Stimulated activated CD4-positive, alpha-beta T cell treated with anti-CD3 and anti-CD28 coated beads, Interleukin-1b, Interleukin-23, amount 100 ng/mL, for 4 hours (primary cell): ENCODE measurements at places on chromosomes 3 and 15.

DNA sequence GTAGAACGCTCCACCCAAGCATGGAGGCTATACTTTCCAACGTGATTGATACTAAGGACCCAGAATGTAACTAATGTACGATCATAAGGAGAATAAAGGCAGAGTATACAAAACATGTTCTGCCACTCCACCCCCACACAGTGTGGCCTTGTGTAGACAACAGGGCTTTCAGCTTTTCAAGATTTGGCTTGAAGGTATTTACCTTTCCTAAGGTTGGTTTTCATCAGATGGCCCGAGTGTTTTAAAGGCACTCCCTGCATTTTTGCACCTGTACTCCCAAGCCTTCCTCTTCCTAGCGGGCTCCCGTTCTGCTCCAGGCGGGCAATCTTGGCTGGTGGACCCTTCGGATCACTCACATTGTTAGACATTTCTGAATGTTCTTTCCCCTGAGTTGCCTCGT, 4.6 kb downstream of the SATB1 start:
- DNase-seq, result no peak

- no peak for DNase-seq
Measured at GRCh38 chr3:171892457-171892856, 49.3 kb downstream of the TMEM212 start.

DNA sequence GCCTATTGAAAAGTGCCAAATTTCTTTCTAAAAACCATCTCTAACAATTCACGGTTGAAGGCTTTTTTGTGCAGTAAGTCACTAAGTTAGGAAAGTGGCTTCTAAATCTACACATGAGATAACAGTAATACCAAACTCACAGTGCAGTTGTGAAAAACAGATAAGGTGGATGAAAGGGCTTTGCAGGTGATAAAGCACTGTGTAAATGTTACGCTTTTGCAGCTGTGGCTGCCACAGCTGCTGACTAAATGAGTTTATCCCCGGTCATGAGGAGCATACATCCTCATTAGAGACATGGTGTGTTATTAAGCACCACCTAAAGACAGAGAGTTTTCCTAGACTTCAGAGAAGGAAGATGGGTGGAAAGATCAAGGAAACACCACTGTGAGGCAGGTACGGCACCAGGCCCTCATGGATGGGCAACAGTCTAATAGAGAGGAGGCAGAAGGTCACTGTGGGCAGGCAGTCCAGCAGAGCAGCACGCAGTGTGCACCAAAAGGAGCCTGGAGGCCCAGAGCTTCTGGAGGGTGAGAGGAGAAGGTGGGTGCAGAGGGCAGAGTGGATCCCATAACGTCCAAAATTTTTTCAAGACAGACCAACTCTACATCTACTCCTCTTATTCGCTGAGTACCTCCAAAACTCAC, 68.5 kb downstream of the FMN1 start:
- DNase-seq, result no peak

DNA sequence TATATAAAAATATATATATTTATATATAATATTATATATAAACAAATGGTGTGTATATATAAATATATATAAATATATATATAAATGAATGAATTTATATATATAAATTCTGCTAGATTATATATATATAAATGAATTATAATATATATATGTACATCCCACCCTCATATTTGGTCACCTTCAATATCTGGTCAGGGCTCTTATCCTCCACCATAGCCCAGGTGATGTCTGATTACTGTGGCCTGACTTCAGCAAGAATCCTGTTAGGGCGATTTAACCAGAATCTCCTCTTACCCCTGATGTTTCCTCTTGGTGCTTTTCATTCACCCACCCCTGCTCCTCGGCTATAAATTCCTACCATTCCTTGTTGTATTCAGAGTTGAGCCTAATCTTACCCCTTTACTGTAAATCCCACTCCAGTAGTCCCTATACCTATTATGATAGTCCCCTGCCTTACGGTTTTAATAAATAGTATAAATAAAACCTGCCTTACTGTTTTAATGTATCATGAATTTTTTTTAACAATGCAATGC, 439.6 kb downstream of the PLOD2 start:
- no peak for DNase-seq

DNA sequence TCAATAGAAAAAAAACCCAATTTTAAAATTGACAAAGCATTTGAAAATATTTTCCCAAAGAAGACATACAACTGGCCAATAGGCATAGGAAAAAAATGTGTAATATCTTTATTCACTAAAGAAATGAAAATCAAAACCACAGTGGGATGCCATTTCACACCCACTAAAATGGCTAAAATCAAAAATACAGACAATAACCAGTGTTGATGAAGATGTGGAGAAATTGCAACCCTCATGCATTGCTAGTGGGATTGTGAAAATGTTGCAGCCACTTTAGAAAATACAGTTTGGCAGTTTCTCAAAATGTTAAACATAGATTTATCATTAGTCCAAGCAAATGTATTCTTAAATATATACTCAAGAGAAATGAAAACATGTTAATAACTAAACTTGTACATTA, 315.1 kb upstream of the GPR149 start:
- no peak for DNase-seq

DNA sequence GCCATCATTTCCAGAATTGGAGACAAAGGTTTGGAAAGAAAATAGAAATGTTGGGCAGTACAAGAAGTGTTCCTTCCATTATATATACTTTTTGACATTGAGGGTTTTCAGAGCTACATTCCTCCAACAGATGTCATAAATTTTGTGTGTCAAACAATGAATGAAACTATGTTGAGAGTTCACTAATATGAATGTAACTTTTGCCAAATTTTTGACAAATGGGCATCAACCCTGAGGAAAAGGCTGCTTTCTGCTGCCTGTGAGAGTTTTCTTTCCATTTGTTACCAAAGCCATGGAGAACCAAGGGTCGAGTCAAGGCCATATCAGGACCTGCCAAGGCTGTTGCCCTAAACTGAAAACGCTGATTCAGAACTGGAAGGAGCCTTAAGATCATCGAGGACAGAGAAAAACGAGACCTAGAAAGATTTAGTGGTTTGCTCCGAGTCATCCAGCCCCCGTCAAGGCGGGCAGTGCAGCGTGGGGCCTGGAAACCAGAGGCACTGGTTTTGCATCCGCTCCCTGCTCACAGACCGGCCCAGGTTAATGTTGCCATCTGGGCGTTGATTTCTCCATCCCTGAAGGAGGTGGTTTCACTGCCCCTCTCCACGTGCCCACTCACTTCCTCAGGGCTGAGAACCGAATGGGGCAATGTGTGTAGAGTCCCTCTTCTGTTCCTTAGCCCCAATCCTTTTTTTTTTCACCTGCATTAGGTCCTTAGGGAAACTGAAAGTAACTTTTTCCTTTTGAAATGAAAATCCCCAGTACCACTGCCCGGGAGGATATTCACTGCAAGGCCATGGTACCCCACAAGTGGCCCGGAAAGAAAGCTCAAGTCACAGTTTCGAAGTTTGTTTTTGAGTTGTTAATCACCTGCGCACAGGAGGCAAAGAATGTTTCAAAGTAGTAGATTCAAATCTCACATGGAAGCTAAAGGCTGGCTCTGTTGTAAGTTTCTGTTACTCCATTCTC, 32.8 kb downstream of the TPM1 start:
- no peak for DNase-seq

DNA sequence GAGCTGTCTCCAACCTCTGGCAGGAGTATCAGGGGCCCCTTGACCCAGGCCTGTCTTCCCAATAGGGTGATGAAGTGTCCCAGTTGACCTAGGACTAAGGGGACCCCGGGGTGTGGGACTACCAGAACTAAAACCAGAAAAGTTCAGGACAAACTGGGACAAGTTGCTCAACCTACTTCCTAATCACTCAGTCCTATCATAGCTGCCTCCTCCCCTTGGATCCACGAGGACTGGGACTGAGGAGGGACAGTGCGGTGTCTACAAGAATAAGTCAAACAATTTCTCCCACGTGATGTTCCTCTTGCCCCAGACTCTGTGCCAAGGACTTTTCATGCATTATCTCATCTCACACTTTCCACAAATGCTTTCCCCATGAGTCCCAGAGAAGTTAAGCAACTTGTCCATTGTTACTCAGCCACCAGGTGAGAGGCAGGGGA, 49.4 kb upstream of the SLCO2A1 start:
- no peak for DNase-seq

GRCh38 chr15:97981058-97981457, 20.6 kb downstream of the ARRDC4 start:
- DNase-seq, result no peak

DNA sequence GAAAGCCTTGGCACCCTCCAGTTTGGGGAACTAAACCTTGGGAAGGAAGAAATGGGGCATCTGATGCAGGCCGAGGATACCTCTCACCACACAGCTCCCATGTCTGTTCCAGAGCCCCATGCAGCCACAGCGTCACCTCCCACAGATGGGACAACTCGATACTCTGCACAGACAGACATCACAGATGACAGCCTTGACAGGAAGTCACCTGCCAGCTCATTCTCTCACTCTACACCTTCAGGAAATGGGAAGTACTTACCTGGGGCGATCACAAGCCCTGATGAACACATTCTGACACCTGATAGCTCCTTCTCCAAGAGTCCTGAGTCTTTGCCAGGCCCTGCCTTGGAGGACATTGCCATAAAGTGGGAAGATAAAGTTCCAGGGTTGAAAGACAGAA, 7.7 kb downstream of the MAP1A start:
- DNase-seq, result no peak

DNA sequence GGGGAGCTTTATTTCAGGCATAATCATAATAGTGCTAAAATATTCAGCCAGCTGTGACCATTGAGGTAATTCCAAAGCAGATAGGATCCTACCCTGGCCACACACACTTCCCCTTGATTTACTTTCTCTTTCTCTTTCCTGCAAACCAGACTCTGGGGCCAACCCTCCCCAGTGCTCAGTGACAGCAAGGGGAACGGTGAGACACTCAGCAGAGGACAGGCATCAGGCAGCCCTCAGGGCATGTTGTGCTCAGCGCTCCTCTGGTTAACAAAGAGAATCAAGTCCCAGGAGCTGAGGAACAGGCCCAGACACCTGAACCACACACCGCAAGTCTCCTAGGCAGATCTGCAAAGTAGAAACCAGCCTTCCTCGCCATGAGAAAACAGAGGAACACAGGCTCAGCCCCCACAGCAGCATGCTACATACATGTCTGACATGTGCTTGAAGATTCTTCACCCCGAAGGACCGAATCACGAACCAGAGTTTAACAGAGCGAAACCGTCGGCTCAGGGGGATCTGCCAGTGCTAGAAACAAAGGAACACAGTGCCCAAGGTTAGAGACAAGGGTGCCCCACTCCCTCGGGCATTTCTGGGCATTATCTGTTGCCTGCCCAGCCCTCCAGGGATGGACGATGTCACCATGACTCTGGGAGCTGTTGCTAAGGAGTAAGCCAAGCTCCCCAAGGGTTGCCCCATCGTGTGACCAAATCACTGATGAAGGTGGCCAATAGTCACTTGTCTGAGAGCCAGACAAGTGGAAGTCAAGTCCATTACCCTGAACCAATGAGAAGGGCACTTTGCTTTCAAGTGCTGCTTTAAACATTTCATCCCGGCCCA, 17.5 kb downstream of the HDC start:
- DNase-seq, result no peak

- no peak for DNase-seq
Measured at GRCh38 chr15:65806397-65806796, 14.3 kb upstream of the DENND4A start.

GRCh38 chr3:52429031-52429430, 15.9 kb downstream of the SEMA3G start:
- no peak for DNase-seq

GRCh38 chr15:66389098-66389858, 2.6 kb downstream of the MAP2K1 start:
- no peak for DNase-seq

DNA sequence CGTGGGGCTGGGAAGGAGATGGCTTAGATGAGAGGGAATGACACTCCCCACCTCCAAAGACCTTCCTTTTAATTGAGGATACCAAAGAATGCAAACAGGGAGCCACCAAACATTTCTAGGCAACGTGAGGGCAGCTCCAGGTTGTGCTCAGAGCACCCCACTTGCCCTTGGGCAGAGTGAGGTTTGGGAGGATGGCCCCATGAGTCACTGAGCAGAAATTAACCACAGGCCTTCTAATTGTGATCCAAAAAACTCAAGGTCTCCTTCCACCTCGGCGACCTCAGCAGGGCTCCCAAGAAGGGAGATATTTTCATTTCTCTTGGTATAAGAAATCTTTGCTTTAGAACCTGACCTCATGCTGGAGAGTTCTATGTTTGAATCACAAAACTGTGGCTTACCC, 305.0 kb upstream of the TPM1 start:
- no peak for DNase-seq

GRCh38 chr3:62169906-62170660, 203.3 kb downstream of the FEZF2 start:
- DNase-seq, result no peak

DNA sequence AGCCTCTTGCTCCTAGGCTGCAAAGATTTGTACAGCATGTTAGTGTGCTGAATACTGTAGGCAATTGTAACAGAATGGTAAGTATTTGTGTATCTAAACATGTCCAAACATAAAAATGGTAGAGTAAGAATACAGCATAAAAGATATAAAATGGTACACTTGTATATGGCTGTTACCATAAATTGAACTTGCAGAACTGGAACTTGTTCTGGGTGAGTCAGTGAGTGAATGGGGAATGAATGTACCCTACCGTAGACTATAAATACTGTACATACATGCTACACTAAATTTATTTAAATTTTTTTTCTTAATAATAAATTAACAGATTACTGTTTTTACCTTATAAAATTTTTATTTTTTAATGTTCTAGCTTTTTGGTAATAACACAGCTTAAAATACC, 858.7 kb downstream of the ROBO2 start:
- no peak for DNase-seq

- DNase-seq, result no peak
Measured at GRCh38 chr15:69762373-69763148, 309.9 kb downstream of the RPLP1 start.

DNA sequence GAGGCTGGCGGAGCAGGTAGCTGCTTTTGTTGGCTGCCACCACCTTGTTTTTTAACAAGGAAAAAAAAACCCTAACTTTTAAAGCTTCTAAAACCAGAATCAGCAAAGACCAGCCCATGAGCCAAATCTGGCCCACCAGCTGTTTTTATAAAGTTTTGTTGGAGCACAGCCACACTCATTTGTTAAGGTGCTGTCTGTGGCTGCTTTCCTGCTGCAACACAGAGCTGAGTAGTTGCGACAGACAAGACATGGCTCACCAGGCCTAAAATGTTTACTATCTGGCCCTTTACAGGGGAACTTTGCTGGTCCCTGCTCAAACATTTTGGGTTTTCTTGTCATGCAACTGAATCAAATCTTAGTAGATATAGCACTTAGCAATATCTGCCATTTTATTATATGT, 18.9 kb downstream of the EFCAB12 start:
- DNase-seq, result no peak

DNA sequence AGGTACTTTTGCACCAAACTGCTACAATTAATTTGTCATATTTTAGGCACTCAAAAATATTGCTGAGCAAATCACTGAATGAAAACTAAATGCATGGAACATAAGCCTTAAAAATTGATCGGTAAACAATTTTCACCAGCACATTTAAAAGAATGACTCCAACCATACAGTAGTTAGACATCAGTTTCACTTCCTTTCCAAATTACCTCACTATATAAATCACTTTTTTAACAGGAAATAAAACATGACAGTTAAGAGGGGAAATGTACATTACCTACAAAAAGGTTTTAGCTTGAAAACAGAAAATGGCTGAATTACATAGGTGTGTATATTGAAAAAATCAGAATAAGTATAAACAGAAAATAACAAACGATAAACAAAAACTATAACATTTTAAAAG, 108.4 kb downstream of the SERPINI1 start:
- no peak for DNase-seq
